ENCODE measurements at places on chromosomes 3 and 15.

GRCh38 chr3:159919873-159920272 lies 68.8 kb upstream of the IL12A start:
- no peak for DNase-seq

GRCh38 chr3:8210882-8211341 lies 290.7 kb upstream of the LMCD1 start:
- DNase-seq: no peak

DNA sequence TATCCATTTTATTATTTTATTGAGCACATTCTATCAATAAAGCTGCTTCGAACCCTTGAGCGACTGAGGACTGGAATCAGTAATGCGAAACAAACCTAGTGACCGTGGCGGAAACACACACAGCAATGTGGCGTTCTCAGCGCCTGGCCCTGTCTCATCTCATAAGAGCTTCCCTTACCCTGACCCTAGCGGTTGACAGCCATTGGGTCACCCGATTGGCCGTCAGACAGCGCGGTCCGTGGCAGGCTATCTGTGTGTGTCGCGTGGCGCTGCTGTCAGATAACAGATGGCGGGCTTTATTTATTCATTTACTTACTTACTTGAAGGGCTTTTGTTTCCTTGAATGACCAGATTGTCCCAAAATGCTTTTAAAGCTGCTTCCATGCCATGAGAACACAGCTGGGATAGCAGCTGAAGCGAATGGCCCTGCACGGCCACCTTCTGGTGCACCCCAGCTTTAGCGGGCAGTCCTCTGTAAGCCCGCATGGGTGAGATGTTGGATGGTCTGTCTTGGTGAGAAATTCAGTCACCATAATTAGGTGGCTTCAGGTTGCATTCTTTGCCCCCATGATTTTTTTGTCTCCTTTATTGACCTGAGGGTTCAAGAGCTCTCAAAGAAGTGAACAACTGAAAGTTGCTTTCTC lies 215.5 kb upstream of the BHLHE40 start:
- DNase-seq: no peak

- no peak for DNase-seq
Measured at GRCh38 chr3:118544458-118544857, 490.2 kb downstream of the IGSF11 start.

DNA sequence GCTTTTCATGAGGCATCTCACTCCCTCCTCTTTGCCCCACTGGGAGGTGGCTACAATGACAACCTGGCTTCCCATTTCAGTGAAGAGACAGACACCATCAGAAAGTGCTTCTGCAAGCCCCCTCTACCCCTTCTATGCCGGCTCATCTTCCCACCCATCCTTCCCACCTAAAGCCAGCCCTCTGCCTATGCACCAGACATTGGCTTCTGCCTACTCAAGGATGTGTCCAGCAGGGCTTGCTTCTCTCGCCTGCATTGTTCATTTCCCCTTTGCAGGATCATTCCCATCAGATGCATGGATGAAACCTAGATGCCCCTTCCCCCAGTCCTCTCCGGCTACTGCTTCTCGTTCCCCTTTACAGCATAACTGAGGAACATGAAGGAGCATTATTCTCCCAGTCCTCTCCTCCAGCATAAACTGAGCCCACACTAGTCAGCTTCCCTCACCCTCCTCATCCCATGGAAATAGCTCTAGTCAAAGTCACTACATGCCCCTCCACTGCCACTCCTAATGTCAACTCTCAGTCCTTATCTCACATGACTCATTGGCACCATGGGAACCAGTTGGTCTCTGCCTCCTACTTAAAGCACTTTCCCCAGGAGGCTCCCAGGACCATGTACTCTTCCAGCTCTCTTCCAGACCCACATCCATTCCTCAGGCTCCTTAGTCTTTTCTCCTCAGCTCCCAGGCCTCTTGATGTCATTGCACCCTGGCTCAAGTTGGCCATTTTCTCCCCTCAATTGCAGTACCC lies 47.9 kb downstream of the TM2D3 start:
- DNase-seq: no peak

- DNase-seq: no peak
Measured at GRCh38 chr15:101258238-101259144, 6.6 kb upstream of the CHSY1 start.

DNA sequence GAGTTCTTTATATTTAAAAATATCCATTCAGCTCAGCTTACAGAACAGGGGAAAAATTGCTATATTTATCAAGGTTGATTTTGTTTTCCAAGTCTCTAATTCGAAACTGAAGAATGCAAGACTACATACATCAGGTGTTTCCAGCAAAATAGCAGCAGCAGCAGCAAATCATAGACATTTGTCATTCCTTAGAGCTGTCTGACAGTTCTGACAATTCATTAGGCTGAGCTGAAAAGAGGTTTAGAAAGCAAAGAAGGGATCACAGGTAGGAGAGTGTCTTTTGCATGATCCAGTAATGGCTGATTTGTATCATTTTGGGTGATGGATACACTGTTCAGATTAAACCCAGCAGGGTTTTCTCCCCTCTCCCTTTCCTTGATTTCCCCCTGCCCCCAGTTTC lies 545.7 kb downstream of the MCTP2 start:
- DNase-seq: no peak

- DNase-seq: no peak
Measured at GRCh38 chr15:64452988-64453688, 7.2 kb upstream of the ZNF609 start.

- DNase-seq: no peak
Measured at GRCh38 chr15:52857471-52857870, 67.3 kb upstream of the ONECUT1 start.

DNA sequence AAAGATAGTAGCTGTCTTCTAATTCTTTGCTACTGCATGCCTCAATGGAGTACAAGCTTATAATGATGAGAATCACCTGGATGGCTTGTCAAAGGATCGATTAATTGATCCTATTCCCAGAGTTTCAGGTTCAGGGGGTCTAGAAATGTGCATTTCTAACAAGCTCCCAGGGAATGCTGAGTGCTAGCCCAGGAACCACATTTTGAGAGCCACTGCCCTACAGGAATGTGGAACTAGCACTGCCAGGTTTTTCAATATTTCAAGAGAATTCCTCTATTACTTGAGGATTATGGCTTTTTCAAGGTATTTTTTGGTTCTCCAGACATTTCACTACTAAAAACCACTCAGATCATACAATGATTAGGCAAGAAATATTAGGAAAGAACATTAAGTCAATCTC lies 52.7 kb downstream of the RARB start:
- DNase-seq: no peak

DNA sequence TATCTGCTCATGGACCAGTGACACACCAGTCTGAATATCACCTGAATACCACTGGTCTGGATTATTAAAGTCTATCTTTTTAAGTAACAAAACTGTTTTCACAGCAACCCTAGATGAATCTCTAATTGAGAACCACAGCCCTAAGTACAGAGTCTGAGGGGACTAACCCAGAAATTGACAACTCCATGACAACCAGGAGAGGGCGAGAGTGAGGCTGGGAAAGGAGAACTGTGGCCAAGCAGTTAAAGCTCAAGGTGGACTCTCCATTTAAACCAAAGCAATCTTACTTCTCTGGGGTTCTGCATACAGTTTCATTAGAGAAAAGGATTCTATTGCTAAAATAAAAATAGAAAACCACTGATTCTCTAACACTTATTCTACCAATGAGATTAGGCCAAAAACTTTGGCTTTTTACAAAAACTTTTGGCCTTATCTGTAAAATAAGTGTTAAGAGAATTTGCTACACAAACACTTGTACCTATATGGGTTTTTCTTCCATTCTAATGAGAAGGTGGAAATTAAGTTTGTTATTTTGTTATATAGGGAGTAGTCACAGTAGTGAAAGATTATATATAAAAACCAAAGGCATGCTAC lies 11.4 kb downstream of the NEK10 start:
- no peak for DNase-seq

- no peak for DNase-seq
Measured at GRCh38 chr3:4233488-4233887, 69.7 kb upstream of the SETMAR start.

GRCh38 chr15:40241269-40242212 lies 2.7 kb downstream of the PAK6 start:
- DNase-seq: no peak

- no peak for DNase-seq
Measured at GRCh38 chr3:160103397-160103796, 114.8 kb downstream of the IL12A start.

DNA sequence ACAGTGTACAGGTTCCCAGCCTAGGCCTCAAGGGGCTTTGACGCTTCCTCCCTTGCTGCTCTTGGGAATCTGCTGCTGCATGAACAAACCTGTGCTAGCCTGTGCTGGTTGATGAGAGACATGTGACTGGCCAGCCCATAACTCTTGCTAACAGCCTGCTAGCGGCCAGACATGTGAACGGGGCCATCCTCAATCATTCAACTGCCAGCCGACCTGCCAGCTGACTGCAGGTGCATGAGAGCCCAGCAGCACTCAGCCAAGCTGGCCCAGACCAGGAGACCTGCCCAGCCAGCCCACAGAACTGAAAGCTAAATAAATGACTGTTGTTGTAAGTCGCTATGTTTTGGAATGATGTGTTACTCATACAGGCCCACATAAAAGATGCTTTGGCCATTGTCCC lies 82.4 kb upstream of the DLG1 start:
- no peak for DNase-seq

- DNase-seq: no peak
Measured at GRCh38 chr3:70737666-70738290, 425.3 kb upstream of the MDFIC2 start.

- DNase-seq: no peak
Measured at GRCh38 chr3:50581459-50581842, 12.1 kb downstream of the HEMK1 start.

- DNase-seq: no peak
Measured at GRCh38 chr15:34188711-34189110, 21.2 kb downstream of the KATNBL1 start.

- DNase-seq: no peak
Measured at GRCh38 chr15:83769411-83769999, 115.6 kb downstream of the ADAMTSL3 start.

- DNase-seq: no peak
Measured at GRCh38 chr3:95468331-95468730, 1346.1 kb upstream of the EPHA6 start.

DNA sequence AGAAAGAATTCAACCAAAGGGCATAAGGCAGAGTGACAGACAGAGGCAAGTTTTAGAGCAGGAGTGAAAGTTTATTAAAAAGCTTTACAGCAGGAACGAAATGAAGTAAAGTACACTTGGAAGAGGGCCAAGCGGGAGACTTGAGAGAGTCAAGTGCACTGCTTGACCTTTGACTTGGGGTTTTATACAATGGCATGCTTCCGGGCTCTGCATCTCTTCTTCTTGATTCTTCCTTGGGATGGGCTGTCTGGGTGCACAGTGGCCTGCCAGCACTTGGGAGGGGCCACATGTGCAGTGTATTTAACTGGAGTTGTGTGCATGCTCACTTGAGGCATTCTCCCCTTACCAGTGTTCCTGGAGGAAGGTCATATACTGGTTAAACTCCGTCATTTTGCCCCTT lies 30.4 kb upstream of the KLHL25 start:
- no peak for DNase-seq

DNA sequence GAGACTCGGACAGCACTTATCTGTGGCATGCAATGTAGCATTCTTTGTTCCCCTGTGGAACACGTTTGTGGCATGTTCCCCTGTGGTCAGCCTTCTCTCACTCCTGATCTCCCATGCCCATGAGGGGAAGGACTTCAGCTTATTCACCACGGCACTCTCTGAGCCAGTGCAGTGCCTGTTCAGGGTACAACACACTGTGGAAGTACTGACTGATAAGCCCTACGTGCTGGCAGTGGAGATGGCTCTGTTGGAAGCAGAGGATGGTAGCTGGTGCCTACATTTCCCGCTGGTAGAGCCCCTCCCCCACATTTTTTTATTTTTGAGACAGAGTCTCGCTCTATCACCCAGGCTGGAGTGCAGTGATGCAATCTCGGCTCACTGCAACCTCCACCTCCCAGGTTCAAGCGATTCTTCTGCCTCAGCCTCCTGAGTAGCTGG lies 43.5 kb upstream of the ETV5 start:
- DNase-seq: no peak

DNA sequence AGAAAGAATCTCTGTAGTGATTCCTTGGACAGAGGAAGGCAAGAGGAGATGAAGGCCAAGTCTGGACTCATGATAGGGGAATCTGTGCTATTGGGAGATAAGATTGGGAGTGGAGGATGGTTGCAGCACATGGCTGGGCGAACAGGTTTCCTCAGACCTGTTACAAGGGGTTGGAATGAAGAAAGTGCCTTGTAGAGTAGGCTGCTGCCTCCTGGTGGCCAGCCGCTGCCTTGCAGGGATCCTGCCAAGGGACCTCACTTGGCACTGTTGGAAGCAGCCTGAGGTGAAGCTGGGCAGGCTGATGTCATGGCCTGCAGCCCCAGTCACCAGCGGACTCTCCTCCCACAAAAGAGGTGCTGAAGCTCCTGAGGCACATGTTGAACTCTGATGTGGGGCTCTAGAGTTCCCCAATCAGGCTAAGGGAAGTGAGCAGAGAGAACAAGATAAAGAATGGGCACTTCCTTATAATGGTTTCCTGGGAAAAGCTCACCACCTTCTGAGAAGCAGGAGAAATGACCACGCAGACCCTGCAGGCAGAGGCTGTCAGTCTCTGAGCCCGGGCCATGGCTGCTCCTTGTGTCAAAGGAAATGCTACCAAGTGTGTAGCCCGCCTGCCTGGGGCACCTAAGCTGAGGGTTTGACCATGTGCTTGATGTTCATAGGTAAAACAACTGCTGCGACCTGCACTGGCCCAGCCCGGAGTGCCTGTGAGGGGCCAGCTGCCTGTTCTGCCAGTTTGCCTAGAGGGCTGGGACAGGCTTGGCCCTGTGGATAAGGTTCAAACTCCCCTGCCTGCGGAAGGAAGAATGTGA lies 1.6 kb upstream of the TEX264 start:
- no peak for DNase-seq

GRCh38 chr3:191269289-191270085 lies 59.7 kb upstream of the CCDC50 start:
- no peak for DNase-seq

DNA sequence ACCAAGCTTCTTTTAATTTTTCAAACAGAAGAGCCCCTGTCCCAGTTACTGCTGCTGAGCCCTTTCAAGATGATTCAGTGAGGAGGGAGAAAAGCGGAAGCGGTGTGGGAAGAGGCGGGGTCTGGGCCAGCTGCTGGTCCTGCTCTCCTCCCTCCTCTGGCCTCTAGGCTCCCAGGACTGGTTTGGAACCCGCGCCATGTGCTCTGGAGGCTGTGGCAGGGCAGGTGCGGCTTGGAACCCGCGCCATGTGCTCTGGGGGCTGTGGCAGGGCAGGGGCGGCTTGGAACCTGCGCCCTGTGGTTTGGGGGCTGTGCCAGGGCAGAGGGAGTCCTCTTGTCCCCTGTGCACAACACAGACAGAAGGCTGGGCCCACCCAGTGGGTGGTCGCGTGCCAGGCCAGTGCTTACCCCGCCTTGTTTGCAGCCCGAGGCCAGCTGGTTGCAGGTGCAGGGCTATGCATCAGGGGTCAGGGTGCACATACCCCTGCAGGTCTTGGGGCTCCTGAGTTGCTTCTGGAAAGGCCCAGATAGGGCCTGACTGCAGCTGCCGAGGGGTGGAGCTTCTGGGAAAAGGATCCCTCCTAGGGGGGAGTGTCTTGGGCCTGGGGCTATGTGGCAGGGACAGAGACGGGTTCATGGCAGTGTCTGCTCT lies 12.2 kb downstream of the ALG1L2 start:
- no peak for DNase-seq

- no peak for DNase-seq
Measured at GRCh38 chr3:118533676-118534075, 501.0 kb downstream of the IGSF11 start.

GRCh38 chr3:107858876-107859275 lies 232.0 kb downstream of the CD47 start:
- no peak for DNase-seq

GRCh38 chr3:182755308-182755707 lies 38.0 kb upstream of the ATP11B start:
- no peak for DNase-seq

GRCh38 chr3:126261037-126261436 lies 80.7 kb upstream of the ALDH1L1 start:
- DNase-seq: no peak

All from urinary bladder (tissue), 4 donors.